NCI-H1930 (cell line): ENCODE measurements at places on chromosomes 5 and 9.

DNA sequence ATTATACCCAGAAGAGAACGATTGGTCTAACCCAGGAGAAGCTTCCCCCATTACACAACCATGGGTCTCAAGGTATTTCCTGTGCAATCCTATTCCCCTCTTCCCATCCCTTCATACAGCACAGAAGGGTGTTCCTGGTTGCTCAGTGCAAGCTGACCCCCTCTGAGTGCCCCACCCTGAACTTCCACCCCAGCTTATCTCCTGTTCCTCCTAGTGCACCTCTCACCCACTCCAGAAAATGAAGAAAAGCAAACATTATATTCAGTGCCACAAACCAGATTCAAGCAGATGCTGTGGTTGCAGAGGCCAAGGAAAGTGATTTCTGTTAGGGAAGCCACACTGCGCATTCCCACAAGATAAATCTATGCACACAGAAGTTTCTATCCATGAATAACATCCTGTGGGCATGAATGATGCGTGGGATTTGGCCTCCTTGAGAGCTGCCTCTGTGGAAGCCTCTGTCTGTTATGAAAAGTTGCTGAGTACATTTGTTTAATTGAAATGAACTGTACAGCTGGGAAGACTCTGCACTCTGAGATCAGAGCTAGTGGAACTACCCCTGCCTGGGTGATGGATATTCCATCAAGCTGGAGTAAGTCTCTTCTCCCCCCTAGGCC is 2.2 kb upstream of the OR2S2 start:
- DNase-seq: no peak

DNA sequence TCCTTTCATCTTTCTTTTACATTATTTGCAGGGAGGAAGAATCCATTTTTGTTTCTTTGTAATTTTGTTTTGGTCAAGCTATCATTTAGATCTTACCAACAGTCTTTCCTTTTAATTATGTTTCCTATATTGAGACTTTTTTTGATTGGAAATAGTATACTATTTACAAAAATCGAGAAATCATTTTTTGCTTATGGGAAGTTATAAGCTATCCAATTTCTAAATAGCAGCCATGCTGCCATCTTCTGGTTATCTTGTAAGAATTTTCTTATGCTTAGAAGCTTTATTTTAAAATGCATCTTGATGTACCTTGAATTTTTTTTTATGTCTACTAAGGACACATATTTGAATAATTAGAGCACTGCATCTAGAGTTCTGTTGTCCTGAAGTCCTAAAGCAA is 821.2 kb downstream of the PTPRD start:
- no peak for DNase-seq

DNA sequence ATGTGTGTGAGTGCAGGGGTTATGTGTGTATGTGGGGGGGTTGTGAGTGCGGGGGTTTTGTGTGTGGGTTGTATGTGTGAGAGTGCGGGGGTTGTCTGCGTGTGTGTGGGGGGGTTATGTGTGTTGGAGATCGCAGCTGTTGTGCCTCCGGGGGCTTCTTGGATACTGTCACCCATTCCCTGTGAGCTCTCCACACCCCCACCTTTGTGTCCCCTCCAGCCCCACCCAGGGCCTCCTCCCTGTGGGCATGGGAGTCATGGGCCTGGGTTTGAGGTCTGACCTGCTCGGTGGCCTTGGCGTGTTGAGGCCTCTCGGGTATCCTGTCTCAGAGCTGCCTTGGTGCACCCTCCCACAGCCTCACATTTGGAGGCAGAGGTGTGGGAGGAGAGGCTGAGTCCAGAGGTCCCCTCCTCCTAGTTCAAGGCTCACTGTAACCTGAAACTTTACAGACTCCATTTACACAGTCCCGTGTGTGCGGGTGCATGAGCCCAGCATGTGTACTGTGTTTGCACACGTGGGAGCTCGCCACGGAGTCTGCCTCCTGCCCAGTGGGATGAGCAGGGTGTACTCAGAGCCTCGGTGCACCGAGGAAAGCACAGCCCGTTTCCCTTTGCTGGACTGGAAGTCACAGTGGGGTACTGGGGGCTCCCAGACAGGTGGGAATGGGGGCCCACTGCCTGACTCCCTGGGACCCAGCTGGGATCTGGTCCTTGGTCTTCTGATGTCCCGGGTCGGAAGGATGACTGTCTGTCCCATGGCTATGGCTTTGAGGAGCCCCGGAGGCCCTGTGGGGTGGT is 43.4 kb downstream of the RXRA start:
- no peak for DNase-seq

- no peak for DNase-seq
Measured at GRCh38 chr5:42005561-42006153, 80.6 kb downstream of the FBXO4 start.

DNA sequence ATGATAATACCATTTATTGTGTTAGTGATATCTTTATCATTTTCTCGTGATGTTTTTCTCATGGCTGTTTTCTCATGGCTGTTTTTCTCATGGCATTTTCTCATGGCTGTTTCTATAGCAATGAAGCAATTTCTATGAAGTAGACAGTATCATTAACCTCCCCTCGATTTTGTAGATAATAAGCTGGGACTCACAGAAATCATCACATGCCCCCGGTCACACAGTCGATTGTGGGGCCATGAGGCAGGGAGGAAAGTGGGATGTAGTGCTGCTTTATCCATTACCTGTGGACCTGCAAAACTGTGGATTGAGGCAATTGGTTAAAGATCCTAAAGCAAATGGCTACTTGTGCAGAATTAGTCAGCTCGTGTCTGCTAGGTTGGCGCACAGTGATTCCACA is 47.3 kb downstream of the TGFBI start:
- no peak for DNase-seq

DNA sequence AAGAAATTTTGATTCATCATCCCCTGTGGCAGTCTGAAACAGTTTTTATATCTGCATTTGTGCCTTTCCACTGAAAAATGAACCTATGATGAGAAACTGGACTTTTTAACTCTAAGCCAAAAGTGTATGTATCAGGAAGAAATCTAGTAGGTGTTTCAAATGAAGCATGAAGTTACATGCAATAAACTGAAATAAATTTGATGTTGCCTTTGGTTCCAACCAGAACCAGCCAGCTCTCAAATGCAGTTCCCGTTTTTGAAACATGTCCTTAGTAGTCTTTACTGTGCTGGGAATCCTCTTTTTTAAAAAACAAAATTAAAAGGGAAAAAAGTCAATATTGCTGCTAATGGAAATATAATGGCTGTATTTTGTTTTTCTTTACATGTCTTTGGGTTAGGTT is 43.9 kb downstream of the HACD4 start:
- DNase-seq: no peak

DNA sequence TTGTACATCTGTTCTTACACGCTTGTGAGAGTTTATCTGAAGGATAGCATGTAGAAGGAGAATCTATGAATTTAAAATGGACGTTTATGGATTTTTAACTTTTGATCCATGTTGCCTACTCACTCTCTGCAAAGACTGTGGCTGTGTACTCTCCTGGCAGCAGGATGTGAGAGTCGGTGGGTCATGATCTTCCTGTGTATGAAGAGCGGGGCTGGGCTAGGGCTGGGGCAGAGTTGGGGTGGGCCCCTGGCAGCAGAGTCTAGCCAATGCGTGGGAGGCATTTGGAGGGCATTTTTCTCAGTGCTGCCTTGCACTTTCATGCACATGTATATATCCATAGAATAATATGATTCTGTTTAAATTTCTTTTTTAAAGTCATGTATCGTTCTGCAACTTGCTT is 24.0 kb upstream of the DAB2IP start:
- no peak for DNase-seq

GRCh38 chr5:88021141-88021540 is 247.5 kb downstream of the TMEM161B start:
- DNase-seq: no peak

DNA sequence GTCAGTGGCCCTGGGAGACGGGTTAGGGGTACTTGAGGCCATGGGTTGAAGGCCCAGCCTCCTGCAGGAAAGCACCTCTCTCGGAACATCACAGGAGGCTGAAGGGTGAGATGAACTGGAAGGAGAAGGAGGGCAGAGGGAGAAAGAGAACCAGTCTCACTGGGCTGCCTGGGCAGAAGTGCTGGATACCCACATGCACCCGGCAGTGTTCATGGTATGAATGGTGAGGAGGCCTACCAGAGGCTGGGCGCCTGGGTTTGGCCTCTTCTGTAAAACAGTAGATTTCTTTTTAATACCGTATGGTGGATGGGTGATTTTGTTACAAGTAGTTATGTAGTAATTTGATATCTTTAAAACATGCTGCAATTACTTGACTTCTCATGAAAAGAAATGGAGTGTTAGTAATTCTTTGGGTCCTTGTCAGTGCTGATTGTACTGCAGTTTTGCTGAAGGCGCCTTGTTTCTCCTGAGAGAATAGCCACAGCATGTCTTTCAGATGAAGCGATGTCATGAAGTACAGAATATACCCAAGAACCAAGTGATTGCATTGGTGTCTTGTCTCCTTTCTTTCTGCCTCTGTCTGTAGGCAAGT is 258.6 kb downstream of the FANCC start:
- DNase-seq: no peak

- DNase-seq: no peak
Measured at GRCh38 chr5:34591723-34592122, 64.4 kb upstream of the RAI14 start.

DNA sequence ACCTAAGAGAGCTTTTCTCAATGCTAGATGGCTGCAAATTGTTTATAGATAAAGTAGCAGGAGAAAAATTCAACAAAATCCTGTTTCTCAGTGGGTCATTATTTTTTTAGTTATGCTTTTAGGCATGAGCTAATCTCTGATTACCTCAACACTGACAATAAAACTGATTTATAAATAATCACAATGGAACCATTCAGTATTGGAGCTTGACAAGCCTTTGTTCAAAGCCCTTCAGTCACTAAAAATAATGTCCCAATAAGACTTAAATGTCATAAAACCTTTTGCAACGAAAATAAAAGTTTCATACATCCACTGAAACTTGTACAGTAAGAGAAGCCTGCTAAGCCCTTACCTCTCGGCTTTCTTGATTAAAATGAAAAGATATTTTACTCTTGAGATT is 27.2 kb downstream of the PTPDC1 start:
- DNase-seq: no peak

- no peak for DNase-seq
Measured at GRCh38 chr9:85716031-85716877, 25.5 kb downstream of the AGTPBP1 start.

DNA sequence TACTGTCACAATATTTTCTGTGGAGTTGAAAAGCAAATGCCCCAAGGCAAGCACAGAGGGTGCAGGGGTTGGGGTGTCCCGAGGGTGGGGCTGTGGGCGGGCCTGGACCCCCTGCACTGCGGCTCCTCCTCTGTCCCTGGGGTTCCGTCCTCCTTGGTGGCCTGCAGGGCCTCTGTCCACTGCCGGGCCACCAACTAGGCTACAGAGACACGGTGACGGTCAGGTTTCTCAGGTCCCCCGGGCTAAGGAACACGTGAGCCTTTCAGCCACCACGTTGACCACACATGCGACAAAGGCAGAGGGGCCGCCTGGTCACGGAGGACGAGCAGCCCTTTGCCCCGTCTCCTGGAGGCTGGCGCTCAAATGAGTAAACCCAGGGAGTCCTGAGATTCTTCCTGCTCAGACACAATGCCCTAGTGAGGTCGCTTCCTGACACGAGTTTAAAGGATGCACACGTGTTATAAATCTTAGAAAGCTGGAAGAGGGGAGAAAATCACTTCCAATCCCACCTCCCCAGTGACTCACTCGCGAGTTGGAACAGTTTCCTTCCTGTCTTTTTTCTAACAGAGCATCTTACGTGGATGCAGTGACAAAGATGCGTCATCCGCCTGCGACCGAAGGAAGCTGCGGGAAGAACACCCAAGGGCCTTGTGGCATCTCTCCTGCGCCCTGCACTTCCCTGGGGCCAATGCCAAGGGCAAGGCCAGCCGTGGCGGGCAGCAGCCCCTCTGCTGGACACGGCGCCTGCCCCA is 24.8 kb upstream of the OBP2B start:
- DNase-seq: no peak

- DNase-seq: no peak
Measured at GRCh38 chr9:121566481-121567465, 67.1 kb upstream of the GGTA1 start.

GRCh38 chr9:117134826-117135500 is 279.9 kb downstream of the ASTN2 start:
- DNase-seq: no peak

GRCh38 chr5:111063709-111064322 is 7.7 kb upstream of the TSLP start:
- DNase-seq: no peak

DNA sequence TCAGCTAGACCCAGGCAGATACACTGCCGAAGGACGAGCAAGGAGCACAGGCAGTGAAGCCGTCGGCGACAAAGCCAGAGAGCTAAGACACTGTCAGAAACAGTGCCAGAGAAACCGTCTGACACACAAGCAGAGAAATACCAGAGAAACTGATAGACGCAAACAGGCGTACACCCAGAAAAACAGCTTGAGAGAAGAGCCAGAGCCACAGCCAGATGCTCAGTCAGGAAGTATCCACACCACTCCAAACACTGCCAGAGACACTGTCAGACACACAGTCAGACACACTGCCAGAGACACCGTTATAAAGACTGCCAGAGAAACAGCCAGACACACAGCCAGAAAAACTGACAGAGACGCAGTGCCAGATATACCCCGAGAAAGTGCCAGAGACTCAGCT is 19.1 kb downstream of the CNTFR start:
- no peak for DNase-seq

DNA sequence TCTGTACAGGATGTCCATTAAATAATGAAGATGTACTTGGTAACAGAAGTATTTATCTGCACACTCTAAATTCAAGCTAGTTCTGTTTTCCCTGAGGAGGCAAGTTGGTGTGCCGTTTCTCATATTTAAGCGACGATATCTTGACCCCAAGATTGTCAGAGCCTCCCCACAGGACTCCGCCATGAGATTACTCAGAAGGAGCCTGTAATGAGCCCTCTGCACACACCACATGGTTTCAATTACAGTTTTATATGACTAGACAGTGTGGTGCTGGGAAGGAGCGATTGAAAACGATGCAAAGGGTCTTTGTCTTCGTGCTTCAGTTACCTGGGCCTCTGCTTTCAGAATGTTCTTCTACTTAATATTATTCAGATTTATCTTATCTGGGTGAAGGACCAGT is 840.4 kb upstream of the WWC1 start:
- no peak for DNase-seq

DNA sequence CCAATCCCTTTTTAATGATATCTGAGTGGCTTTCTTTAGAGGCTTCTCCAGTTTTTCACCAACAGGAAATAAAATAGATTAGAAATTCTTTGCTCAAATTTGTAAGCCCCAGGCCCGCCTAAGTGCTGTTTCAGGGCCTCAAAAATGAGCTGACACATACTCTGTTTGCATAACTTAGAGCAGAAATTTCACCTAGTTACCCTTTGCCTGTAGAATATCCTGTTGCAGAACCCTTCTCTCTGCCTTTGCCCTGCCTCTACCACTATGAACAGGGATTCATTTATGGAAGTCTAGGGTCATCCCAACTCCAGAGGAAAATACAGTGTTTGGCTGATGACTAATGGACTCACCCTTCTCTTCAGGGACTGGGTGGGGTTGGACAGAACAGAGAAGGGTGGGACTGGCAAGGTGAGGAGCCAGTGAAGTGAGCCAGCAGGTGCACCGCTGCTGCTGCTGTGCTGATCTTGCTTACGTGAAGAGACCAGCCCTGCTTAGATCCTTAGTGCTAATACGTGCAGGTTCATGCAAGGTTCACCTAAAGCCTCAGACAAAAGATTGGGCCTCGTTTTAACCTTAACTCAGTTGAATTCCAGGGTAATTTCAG is 22.8 kb downstream of the OSTF1 start:
- no peak for DNase-seq
